Hindlimb muscle (tissue), 1 donor: ENCODE measurements at places on chromosomes 13 and 19.

- no peak for DNase-seq
Observed at GRCh38 chr13:62879071-62879470, 1463.4 kb upstream of the PCDH20 start.

- no peak for DNase-seq
Observed at GRCh38 chr19:46824890-46825730, 25.5 kb downstream of the AP2S1 start.

- DNase-seq, result no peak
Observed at GRCh38 chr19:4051175-4052101, 15.3 kb downstream of the ZBTB7A start.

GRCh38 chr19:19155495-19156219 is 14.4 kb downstream of the MEF2B start:
- no peak for DNase-seq

DNA sequence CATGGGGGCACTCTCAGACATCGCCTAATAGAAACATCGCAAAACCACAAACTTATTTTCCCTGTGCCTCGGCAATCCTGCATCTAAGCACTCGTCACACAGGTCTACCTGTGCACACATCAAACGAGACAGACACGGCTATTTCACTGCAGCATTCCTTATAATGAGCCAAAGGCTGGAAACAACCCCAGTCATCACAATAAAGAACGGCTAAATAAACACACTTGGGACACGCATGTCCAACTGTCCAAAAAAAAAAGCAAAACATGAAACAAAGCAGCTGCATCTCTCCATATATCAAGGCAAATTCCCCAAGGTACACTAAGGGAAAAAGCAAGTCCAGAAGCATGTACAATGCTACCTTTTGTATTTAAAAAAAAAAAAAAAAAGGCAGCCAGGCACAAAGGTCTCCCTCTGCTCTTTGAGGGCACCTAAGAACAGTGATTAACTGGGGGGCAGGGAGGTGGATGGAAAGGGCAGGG is 27.2 kb upstream of the CCNP start:
- no peak for DNase-seq

DNA sequence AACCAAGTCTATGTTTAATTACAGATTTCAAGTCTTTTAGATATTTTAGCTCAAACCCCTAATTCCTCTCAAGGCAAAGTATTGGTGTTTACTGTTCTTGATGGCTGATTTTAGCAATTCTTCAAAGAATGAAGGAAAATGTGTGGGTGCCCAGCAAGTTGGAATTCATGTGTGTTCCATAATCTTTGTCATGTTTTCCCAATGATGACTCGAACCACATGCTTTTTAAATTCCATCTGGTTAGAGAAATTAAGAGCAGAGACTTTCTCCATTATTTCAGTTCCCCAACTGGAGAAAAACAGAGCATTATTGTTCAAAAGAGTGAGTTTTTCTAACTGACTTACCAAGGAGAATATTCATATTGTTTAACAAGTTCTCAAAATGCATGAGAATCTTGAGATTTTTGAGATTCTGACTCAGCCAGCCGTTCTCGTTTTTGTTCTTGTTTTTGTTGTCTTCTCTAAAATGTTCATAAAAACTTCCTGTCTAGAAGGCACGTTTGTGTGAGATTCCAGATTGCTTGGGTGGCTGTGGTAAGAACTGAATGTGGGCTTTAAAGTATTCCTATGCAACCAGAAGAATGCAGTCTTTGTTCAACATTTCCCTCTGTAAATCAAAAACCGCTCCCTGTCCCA is 404.7 kb downstream of the IRS2 start:
- DNase-seq, result no peak

DNA sequence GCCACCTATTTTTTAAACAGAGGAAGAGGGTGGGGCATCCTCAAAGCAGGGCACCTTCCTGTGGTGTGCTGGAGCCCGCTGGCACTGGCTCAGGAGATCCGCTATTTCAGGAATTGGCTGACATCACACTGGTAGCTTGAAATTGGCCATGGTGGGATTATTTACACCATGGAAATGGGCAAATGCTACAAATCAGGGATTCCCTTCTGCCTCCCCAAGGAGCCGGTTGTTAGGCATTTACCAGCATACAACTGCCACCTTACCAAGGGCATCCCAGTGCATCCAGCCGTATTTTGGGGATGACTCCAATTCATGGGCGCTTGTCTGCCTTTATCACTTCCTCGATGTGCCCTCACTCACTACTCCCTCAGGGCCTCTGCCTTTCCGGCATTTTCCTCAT is 14.2 kb downstream of the HRC start:
- DNase-seq, result no peak

- DNase-seq, result no peak
Observed at GRCh38 chr19:33508431-33508830, 13.2 kb downstream of the PEPD start.

GRCh38 chr13:20274466-20274865 is 42.3 kb upstream of the GJB6 start:
- DNase-seq, result no peak

DNA sequence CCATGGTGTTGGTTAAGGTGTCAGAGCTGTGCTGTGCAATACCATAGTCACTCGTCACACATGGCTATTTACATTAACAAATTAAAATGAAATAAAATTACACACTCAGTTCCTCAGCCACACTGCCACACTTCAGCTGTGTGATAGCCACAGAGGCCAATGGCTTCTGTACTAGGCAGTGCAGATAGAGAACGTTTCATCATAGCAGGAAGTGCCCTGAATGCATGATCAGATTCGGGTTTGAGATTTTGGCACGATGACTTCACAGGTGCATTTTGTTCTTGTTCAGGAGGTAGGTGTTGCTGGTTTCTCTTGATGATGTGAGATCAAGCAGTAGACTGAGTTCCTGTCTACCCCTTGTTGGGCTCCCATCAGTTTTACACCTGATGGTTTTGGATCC is 6.5 kb downstream of the ARMC6 start:
- no peak for DNase-seq

DNA sequence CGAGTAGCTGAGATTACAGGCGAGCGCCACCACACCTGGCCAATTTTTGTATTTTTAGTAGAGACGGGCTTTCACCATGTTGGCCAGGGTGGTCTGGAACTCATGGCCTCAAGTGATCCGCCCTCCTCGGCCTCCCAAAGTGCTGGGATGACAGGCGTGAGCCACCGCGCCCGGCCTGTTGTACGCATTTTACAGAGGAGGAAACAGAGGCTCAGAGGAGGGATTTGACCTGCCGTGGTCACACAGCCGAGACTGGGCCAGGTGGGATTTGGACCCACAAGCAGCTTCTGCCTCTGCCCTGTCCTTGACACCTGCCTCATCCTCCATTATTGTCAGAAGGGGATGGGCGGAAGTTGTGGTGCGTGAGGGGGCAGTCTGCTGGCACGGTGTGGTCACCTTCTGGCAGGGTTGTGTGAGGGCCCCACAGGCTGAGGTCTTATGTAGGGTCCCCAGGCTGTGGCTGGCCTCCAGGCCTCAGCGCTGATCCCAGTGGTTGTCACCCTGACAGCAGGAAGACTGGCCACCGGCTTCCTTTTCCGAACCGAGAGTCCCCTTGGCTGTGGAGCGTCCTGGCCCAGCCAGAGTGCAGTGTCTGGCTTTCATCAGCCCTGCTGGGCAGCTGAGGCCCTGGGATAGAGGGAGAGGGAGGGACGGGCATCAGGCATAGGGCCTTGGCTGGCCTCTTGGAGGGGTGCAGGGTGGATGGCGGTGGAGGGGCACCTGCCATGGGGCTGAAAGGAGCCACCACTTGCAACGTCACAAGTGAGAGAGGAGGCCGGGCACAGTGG is 20.3 kb downstream of the NFIC start:
- DNase-seq, result no peak

- no peak for DNase-seq
Observed at GRCh38 chr19:10686661-10687517, 14.3 kb upstream of the QTRT1 start.

DNA sequence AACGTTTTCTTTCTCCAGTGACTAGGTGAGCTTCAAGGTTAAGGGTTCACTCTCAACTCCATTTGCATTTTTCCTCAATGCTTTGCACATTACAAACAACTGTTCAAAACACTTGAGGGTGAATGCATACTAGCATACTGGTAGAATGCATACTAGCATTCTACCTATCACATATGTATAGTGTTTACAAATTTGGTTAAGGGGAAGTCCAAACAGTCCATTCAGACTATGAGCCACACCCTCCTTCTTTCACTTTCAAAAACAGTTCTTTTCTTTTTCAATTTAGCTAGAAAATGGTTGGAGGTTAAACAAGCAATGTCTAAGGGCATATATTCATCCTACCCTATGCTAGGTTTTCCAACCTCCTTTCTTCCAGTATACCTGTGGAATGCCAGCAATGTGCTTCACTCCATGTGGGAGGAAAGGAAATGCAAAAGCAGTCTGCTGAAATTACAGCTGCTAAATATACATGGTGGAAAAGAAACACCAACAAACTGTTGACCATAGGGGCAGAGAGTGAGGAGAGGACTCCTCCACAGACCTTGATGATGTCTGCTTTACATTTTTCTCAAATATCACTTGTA is 102.6 kb downstream of the DOCK9 start:
- DNase-seq, result no peak

DNA sequence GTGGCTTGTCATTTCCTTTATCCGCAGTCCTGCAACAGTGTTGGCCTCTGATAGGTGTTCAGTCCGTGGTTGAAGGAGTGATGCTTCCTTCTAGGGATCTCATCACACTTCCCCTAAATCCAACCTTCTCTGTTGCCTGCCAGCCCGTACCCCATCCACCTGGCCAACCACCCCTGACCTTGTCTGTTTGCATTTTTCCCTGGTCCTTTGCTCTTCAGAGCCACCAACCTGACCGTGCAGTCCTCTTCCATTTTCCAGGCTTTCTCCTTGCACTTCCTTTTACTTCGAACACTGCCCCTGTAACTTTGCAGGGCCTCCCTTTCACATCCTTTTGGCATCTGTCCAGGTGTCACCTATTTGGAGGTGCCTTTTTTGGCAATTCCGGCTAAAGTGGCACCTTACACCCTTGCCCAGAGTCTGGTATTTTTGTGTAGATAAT is 696 bp downstream of the ZNF460 start:
- DNase-seq, result peak; percentile 24

- DNase-seq, result no peak
Observed at GRCh38 chr19:28607066-28607583, 605.8 kb downstream of the UQCRFS1 start.

- no peak for DNase-seq
Observed at GRCh38 chr19:19914596-19914995, 13.8 kb downstream of the ZNF93 start.

DNA sequence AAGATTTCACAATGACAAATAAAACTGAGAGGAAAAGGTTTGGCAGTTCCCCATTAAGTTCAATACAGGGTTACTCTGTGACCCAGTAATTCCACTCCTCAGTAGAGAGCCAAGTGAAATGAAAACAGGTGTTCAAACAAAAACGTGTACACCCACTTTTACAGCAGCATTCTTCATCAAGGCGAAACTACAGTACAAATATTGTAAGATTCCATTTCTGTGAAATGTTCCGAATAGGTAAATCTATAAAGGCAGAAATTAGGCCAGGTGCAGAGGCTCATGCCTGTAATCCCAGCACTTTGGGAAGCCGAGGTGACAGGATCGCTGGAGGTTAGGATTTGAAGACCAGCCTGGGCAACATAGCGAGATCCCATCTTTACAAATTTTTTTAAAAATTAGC is 8.9 kb upstream of the GDF15 start:
- no peak for DNase-seq

- peak; percentile 73 for DNase-seq
Observed at GRCh38 chr13:43783820-43784219, 3.0 kb downstream of the ENOX1 start.

DNA sequence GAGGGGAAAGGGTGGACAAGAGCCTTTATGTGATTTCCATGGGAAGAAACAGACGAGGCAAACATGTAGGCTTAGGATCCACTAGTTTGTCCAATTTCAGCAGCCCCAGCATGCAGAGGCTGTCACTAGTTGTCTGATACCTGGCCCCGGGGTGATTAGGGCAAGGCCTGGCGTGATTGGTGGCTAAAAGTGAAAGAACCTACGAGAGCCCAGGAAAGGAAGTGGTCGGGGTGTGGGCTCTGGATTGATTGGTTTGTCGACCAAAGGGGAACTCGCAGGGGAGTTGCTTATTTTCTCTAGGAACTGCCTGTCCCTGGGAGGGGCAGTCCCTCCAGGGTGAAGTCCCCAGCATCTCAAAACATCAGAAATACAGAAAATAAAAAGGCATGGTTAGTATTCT is 64.2 kb upstream of the UQCRFS1 start:
- no peak for DNase-seq

DNA sequence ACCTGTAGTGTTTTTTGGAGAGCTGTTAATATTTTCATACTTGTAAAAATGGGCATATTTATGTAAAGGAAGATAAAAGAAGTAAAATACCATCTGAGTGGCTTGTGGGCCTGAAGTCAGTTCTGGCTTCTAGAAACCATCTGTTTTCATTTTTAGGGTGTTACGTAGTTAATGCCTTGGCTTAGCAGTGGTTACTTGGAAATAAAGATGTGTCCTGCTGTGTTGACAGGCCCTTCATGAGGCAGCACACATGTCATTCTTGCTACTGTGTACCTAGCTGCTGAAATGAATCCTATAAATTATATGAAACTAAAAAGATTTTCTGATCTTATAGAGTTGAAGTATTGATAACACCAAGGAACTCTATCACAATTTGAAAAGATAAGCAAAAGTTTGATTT is 16.0 kb downstream of the ILF3 start:
- no peak for DNase-seq

DNA sequence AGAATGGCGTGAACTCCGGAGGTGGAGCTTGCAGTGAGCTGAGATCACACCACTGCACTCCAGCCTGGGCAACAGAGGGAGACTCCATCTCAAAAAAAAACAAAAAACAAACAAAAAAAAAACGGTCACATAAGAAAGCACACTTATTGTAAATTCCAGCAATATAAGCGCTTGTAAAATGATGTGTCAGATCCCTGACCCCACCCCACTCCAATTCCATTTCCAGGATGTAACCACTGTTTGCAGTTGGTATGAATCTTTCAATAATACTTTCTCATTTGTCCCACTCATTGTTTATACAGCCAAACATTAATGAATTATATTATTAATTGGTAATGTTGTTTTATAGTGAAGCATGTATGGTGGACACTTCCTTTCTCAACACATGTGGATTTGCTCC is 15.9 kb upstream of the CEACAM1 start:
- DNase-seq, result no peak

- DNase-seq, result no peak
Observed at GRCh38 chr19:18062028-18062427, 24.7 kb downstream of the IL12RB1 start.

DNA sequence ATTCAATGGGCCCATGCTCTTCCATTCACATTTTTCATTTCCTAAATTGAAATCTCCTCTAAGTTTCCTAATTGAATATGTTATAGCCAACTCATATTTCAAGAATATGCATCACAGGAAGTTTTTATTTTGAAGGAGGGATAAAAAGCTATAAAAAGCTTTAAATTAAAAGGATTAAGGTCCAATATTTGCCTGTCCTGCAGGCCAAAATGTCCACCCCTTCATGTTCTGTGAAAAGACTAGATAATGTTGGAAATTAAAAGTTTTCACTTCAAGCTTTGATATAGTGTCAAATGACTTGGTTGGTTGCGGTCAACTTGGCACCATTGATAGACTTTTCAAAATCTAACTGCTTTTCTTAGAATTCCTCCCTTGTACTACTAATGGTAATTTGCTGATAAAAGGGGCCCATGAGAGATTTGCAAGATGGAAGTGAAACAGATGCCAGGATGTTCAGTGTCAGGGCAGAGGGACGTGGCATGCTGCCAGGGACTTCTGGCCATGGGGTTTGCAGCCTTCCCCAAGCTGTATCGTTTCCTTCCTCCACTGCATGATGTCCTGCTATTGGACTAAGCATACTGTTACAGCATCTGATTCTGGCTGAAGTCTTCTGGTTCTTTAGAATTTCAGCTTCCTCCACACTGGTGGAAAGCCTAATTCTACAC is 547.3 kb upstream of the MIR17HG start:
- DNase-seq, result peak; percentile 34
